ENCODE measurements at places on chromosomes 5 and 9. TPM values are rescaled to one million over a fixed set of nuclear protein-coding genes. Genes with fewer than 3 reads are reported as not detected.

GRCh38 chr9:76240578-76240977 lies 153.6 kb downstream of the RFK start:
- DNase-seq: no peak

The EQTN gene
- total RNA-seq: not detected

The PRR16 gene
- total RNA-seq: 1.2 TPM

DNA sequence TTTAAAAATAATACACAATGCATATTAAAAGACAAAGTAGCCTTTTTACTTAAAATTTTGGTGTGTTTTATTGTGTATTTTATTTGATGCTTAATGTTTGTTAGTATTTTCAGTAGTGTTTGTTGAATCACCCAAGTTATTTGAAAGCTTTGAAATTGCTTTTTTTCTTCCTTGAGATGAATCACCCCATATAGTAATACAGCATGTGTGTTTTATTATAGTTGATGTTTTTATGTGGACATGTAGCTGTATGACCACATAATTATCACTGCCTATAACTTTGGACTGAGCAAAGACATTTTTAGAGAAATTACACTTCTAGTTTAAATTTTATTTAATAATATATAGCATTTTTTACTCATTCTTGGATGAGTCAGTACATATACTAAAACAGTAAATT lies 18.0 kb downstream of the FAM174A start:
- DNase-seq: no peak

The RAB14 gene
- 43.3 TPM for total RNA-seq

- no peak for DNase-seq
These were observed 87.2 kb upstream of the RAPGEF1 start for GRCh38 chr9:131826966-131827525.

GRCh38 chr5:77140350-77140749 lies 53.3 kb upstream of the ZBED3 start:
- no peak for DNase-seq

The NUTM2G gene
- not detected for total RNA-seq

The DDX4 gene
- not detected for total RNA-seq

The PKD2L2 gene
- not detected for total RNA-seq

The NTNG2 gene
- 0.58 TPM for total RNA-seq

The CDC14B gene
- total RNA-seq: 5.8 TPM

The MCIDAS gene
- total RNA-seq: not detected

GRCh38 chr5:160743027-160743426 lies 109.0 kb downstream of the ATP10B start:
- no peak for DNase-seq

- no peak for DNase-seq
These were observed 75.4 kb upstream of the SYK start for GRCh38 chr9:90726215-90726614.
